ENCODE measurements at places on chromosomes 6 and 20.
A peak's percentile ranks its signal among the peaks of the same experiment; 100 is the strongest.

DNA sequence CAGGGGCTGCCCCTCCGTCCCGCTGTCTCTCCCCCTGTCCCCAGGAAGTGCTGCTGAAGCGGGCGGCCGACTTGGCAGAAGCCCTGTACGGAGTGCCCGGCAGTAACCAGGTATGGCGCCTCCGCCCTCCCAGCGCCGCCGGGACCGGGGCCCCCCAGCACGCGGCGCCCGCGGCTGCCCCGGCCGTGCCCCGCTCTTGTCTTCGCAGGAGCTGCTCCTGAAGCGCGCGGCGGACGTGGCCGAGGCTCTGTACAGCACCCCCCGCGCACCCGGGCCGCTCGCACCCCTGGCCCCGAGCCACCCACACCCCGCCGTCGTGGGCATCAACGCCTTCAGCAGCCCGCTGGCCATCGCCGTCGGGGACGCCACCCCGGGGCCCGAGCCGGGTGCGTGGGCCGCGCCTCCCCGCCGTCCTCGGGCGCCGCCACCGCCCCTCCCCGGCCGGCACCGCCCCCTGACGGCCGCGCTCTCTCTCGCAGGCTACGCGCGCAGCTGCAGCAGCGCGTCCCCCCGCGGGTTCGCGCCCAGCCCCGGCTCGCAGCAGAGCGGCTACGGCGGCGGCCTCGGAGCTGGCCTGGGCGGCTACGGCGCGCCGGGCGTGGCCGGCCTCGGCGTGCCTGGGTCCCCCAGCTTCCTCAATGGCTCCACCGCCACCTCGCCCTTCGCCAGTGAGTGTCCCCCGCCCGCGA is 48.4 kb downstream of the CPXM1 start:
- no peak for DNase-seq

DNA sequence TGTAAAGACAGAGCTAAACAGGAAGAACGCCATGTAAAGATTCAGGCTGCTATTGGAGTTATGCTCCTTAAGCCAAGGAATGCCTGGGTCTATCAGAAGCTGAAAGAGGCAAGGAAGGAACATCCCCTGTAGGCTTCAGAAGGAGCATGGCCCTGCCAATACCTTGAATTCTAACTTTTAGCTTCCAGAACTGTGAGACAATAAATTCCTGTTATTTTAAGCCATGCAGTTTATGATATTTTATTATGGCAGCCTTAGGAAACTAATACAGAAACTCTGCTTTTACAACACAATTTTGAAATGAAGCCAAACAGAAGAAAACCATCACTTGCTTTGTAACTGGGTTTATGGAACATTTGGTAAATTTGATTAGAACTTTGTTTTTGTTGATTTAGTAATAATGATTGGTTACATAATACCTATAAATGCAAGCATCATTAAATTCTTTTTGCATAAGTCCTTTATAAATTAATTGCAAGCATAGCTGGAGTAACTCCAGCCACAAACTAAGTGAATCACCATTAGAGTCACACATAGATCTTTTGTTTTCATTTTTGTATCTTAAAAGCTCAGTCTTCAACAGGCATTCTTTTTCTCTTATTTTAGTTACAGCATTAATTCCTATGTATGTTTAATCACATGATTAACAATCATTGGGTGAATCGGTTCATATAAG is 33.5 kb upstream of the TSPYL1 start:
- DNase-seq, result no peak

GRCh38 chr20:4082406-4083097 is 67.2 kb upstream of the RNF24 start:
- no peak for DNase-seq

GRCh38 chr6:88561954-88562315 is 395.8 kb upstream of the CNR1 start:
- peak; percentile 62 for DNase-seq

- DNase-seq, result no peak
Observed at GRCh38 chr20:49237531-49237930, 18.3 kb downstream of the DDX27 start.

- no peak for DNase-seq
Observed at GRCh38 chr6:151029970-151030369, 164.5 kb downstream of the MTHFD1L start.

DNA sequence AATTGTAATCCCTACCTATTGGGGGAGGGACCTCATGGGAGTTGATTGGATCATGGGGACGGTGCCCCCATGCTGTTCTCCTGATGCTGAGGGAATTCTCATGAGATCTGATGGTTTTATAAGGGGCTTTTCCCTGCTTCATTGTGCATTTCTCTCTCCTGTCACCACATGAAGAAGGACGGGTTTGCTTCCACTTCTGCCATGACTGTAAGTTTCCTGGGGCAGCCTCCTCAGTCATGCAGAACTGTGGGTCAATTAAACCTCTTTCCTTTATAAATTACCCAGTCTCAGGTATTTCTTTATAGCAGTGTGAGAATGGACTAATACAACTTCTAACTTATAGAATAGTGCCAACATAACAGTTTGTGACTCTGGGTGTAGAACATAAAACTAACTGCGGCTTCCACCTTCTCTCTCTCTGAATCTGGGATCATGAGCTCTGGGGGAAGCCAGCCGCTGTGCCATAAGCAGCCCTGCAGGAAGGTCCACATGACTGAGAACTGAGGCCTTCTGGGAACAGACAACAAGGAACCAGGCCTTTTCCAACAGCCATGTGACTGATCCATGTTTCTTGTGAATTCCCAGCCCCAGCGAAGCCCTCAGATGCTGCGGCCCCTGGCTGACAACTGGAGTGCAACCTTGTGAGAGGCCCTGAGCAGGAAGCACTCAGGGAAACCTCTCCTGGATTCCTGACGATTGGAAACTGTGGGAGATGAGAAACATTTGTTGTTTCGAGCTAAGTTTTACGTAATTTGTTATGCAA is 3.4 kb upstream of the HLA-A start:
- no peak for DNase-seq

GRCh38 chr6:105769987-105770386 is 316.1 kb upstream of the PRDM1 start:
- no peak for DNase-seq

DNA sequence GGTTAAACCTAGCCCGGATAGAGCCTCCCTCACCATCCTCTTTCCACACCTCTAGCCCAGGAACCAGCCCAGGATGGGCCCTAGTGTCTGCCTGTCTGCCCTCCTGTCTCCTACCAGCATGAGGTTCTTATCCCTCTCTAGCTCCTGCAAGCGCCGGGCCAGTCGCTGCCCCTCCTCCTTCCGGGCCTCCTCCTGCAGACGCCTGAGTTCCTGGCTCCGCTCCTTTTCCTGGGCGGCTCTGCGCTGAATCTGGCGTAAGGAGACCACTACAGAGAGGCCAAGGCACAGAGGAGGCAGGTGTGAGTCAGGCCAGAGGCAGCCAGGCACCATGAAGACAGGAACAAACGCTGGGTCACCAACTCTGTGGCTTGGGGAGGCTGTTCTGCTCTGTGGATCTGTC is 4.3 kb upstream of the PSORS1C2 start:
- no peak for DNase-seq

GRCh38 chr20:36320898-36321695 is 15.0 kb downstream of the DLGAP4 start:
- no peak for DNase-seq

GRCh38 chr6:130967502-130968445 is 95.3 kb downstream of the EPB41L2 start:
- DNase-seq, result peak; percentile 79

DNA sequence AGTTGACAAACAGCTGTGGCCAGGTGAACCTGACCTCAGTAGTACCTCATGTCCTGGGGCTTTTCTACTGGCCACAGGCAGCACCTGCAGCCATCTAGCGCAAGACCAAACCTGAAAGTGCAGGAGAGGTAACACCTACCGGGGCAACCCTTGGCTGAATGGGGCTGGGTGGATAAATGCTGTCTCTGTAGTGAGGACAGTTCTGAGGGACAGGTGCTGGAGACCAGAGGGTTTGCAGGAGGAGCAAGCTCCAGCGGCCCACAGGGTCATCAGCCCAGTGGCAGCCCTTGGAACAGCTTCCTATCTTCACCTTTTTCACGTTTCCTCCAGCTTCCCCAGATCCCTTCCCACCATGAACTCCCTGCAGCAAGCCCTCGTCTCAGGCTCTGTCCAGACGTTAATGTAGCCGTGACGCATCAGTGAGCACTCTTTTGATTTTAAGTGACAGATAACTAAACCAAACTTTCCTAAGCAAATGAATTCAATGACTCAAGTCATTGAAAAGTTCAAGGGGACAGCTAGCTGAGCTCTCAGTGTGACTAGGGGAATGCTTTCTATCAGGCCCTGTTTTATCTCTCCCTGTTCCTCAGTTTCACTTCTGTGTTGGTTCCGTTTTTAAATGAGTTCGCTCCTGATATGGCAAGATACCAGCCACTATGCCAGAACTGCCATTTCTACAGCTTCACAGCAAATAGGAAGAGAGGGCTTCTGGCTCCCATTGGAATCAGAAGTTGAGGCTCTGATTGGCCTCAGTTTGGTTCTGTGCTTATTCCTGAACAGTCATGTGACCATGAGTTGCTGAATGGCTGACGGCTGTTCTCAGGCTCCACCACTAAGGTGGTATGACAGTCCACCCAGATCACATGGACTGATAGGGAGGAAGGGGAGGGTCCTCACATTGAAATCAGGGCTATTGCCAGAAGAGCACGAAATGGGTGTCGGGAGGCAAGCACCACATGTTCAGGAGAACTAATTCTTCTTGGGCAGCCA is 12.1 kb upstream of the PFDN4 start:
- DNase-seq, result no peak

DNA sequence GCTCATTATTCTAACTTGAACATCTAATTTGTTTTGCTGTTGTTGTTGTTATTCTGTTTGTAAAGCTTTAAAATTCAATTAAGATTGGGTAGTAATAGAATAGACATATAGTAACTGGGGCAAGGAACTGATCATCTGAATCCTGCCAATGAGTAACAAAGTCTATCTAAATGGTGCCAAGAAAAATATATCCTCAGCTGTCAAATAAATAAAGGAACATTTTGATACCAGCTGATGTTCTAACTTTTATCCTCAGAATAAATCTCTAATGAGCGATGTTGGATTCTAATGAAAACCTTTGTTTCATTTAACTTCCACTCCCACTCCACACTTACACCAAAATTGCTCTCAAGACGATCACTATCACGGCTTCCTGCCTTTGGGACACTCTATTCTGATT is 210.9 kb downstream of the TINAG start:
- DNase-seq, result no peak

GRCh38 chr20:57426271-57426689 is 35.1 kb downstream of the RBM38 start:
- DNase-seq, result no peak

DNA sequence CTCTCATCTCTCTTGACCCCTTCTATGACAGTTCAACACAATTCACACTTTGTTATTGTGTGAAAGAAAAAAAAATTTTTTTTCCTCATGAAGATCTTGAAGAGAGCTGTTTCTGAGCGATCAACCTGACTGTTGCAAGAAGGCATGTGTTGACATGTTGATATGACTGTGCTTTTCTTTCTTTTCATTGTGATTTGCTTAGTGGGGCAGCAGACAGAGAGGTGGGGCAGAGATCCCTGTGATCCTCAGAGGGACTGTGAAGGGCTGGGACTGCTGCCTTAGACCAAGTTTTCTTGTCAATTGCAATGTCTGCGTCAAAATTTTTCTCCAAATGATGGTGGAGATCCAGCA is 70.8 kb upstream of the IYD start:
- no peak for DNase-seq

DNA sequence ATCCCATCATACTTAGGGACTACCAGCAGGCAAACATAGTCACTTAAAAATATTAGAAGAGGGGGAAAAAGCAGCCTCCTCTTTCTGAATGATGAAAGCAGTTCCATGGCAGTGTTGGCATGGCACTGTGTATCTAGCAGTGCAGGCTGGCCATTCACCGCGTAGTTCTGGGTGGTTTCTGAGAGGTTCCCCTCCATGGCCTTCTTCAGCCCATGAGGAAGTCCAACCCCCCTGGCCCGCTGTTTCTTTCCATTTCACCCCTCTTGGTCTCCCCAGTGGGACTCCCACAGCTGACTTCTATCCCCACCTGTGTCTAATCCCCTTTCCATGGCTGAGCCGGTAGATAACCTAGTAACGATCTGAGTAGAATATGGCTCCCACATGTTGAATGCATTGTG is 17.0 kb downstream of the PPARD start:
- DNase-seq, result no peak

GRCh38 chr6:61953851-61954250 is 332.2 kb downstream of the KHDRBS2 start:
- DNase-seq, result peak; percentile 46

- DNase-seq, result peak; percentile 90
Observed at GRCh38 chr6:167244064-167244960, 46.8 kb upstream of the UNC93A start.

GRCh38 chr6:29466241-29466640 is 9.3 kb downstream of the OR2H1 start:
- DNase-seq, result no peak

- no peak for DNase-seq
Observed at GRCh38 chr6:43058531-43058930, 703 bp downstream of the MRPL2 start.

DNA sequence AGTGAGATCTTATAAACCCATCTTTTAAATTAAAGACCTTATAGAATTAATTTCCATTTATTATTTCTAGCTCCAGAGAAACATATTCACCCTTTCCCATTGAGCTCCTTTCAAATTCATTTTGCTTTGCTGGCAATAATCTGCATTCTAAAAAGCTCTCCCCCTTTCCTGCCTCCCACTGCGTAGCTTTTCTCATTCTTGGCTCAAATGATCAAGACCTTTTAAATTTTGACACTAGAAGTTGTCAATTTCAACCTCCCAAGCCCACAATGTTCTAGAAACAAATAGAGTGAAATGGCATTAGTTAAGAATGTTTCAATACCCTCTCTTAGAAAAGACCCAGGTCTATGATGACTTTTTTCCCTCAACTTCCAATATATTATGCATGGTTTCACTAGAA is 186.9 kb downstream of the AKAP7 start:
- DNase-seq, result no peak

DNA sequence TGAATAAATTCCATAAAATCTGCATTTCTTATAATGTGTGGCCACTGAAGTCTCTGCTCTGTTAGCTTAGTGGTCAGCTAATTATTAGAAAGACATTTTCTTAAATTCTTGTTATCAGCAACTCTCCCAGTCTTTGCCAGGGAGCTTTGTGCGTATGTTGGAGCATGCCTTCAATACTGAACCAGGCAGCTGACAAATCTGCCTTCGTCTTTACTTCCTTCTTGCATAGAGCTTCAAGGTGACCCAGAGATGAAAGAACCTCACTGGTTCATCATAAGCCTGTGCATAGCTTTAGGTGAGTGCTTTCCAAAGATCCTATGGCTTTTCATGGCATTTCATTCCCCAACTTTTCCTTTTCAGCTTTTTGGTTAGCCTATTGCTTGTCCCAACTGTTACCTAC is 43.0 kb upstream of the NELFCD start:
- DNase-seq, result no peak
